ENCODE measurements at places on chromosomes 5 and 9.

- H3K4me3 ChIP-seq, result no peak overlapping the region
- no peak overlapping the region for H3K27ac ChIP-seq
- peaks cover 7% of the 10 kb centered on the region for H3K27me3 ChIP-seq
- DNase-seq, result no peak
- no peaks in the 10 kb centered on the region for H3K36me3 ChIP-seq
- peaks cover 6% of the 10 kb centered on the region for H3K4me1 ChIP-seq
These were observed 5.8 kb upstream of the ENTPD8 start for GRCh38 chr9:137446851-137447471.

- no peaks in the 10 kb centered on the region for H3K36me3 ChIP-seq
- H3K4me1 ChIP-seq, result peaks cover 10% of the 10 kb centered on the region
- H3K27ac ChIP-seq, result no peak overlapping the region
- no peak overlapping the region for H3K4me3 ChIP-seq
These were observed 366.5 kb downstream of the SLCO4C1 start for GRCh38 chr5:101929628-101930027.

DNA sequence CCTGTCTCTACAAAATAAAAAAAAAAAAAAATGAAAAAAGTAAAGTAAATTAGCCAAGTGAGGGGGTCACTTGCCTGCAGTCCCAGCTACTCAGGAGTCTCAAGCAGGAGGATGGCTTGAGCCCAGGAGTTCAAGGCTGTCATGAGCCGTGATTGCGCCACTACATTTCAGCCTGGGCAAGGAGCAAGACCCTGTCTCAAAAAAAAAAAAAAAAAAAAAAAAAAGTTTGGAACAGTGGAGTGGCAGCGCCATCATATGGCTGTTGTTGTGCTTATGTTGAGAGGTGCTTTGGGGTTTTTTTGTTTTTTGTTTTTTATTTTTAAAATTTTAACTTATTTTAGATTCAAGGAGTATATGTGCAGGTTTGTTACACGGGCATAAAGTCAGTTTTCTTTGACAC, 3.6 kb downstream of the BRIX1 start:
- no peak overlapping the region for H3K27ac ChIP-seq
- DNase-seq, result no peak
- H3K27me3 ChIP-seq, result no peaks in the 10 kb centered on the region
- H3K4me1 ChIP-seq, result peaks cover 22% of the 10 kb centered on the region
- H3K36me3 ChIP-seq, result peaks cover 8% of the 10 kb centered on the region

- H3K27me3 ChIP-seq, result no peaks in the 10 kb centered on the region
- H3K36me3 ChIP-seq, result peaks cover 31% of the 10 kb centered on the region
- no peak overlapping the region for H3K4me3 ChIP-seq
- no peak overlapping the region for H3K27ac ChIP-seq
These were observed 31.4 kb downstream of the CTNNA1 start for GRCh38 chr5:138784590-138784989.

DNA sequence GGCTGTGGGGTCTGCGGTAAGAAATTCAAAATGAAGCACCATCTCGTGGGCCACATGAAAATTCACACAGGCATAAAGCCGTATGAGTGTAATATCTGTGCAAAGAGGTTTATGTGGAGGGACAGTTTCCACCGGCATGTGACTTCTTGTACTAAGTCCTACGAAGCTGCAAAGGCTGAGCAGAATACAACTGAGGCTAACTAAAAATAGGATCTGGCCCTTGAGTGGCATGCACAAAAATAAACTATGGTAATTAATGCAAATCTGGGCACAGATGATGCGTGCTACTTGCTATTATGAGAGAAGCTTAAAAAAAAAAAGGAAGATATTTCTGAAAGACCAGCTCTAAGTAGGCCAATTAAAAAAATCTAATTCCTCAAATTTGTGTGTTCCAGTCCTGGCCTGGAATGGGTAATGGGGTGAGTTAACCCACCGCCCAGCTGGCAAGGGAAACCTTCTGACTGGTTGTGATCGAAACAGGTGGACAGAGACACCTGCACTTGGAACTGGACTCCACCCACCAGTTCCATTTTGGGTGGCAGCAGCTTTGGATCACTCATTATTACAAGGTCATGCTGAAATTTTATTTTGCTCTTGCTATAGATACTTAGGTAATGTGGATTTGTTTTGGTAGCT, 26.6 kb upstream of the ZBTB34 start:
- H3K36me3 ChIP-seq, result peaks cover 17% of the 10 kb centered on the region
- H3K4me3 ChIP-seq, result no peak overlapping the region
- H3K27ac ChIP-seq, result no peak overlapping the region
- no peaks in the 10 kb centered on the region for H3K27me3 ChIP-seq
- no peak for DNase-seq

DNA sequence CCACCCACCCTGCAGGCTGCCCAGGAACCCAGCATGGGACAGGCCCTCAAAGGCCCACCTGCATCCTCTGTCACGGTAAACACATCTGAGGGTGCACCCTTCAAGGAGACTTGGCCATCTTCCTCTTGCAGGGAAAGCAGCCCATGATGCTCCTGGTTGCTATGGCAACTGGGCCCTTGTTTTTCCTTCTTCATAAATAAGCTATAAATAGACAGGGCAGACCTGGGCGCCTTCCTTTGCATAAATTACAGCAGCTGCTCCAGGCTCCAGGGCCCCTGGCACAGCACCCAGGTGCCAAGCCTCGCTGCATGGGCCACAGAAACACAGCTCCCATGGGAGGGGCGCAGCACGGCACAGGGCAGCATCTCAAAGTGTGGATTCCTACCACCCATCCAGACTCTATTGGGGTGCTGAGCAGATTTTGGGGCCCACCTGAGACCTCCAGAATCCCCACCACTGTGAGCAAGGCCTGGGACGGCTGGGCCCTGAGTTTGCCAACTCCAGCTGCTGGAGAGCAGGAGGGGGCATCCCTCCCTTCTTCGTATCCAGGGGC, 5.8 kb upstream of the PSMB7 start:
- no peak for DNase-seq
- peaks cover 19% of the 10 kb centered on the region for H3K27me3 ChIP-seq
- H3K27ac ChIP-seq, result no peak overlapping the region
- H3K4me1 ChIP-seq, result no peaks in the 10 kb centered on the region

DNA sequence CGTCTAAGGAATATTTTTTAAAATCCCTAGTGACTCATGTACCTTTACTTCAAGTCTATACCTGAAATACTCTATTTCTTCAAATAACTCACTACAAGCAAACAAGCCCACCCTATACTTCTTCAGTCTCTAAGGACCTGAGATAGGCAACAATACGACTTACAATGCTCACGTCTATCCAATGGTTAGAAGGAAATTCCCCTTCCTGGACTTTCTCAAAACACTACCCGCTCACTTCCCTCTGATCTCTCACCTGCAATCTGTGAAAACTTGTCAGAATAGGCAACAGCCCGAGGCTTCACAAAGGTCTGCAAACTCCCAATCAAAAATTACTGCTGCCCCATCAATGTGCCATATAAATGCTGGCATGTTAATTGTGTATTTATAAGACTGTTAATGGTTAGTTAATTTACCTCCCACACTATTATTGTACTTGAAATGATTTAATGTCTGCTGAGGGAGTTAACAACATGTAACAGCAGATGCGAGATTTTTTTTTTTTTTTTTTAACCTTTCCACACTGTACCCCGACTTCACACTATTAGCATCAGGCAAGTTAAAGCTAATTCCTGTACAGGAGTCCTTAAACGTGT, 27.3 kb downstream of the MAPKAP1 start:
- no peak overlapping the region for H3K4me3 ChIP-seq
- H3K27me3 ChIP-seq, result no peaks in the 10 kb centered on the region
- peaks cover 6% of the 10 kb centered on the region for H3K4me1 ChIP-seq

DNA sequence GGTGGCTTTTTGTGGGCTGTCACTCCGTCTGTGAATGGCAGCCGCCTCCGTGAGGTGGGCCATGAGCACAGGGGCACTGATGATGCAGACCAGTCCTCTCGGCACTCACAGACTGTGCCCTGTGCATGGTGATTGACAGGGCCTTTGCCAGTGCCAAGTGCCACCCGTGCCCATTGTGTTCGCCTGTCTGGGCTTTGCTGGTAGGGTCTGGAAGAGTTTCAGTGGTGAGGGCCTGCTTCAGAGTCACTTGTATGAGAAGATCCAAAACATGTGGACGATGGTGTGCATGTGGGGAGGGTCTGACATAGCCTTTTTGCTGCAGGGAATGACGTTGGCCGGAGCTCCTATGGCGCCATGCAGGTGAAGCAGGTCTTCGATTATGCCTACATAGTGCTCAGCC, 34.9 kb downstream of the TENT4A start:
- no peaks in the 10 kb centered on the region for H3K27me3 ChIP-seq
- H3K4me3 ChIP-seq, result no peak overlapping the region
- no peak for DNase-seq
- H3K4me1 ChIP-seq, result no peaks in the 10 kb centered on the region

GRCh38 chr5:171261904-171262303, 47.1 kb upstream of the TLX3 start:
- no peaks in the 10 kb centered on the region for H3K4me1 ChIP-seq
- H3K4me3 ChIP-seq, result no peak overlapping the region
- H3K27ac ChIP-seq, result no peak overlapping the region
- H3K36me3 ChIP-seq, result no peaks in the 10 kb centered on the region
- H3K27me3 ChIP-seq, result no peaks in the 10 kb centered on the region

GRCh38 chr9:78812665-78813064, 515.7 kb downstream of the PSAT1 start:
- H3K4me1 ChIP-seq, result peaks cover 6% of the 10 kb centered on the region
- no peak for DNase-seq
- H3K4me3 ChIP-seq, result no peak overlapping the region

DNA sequence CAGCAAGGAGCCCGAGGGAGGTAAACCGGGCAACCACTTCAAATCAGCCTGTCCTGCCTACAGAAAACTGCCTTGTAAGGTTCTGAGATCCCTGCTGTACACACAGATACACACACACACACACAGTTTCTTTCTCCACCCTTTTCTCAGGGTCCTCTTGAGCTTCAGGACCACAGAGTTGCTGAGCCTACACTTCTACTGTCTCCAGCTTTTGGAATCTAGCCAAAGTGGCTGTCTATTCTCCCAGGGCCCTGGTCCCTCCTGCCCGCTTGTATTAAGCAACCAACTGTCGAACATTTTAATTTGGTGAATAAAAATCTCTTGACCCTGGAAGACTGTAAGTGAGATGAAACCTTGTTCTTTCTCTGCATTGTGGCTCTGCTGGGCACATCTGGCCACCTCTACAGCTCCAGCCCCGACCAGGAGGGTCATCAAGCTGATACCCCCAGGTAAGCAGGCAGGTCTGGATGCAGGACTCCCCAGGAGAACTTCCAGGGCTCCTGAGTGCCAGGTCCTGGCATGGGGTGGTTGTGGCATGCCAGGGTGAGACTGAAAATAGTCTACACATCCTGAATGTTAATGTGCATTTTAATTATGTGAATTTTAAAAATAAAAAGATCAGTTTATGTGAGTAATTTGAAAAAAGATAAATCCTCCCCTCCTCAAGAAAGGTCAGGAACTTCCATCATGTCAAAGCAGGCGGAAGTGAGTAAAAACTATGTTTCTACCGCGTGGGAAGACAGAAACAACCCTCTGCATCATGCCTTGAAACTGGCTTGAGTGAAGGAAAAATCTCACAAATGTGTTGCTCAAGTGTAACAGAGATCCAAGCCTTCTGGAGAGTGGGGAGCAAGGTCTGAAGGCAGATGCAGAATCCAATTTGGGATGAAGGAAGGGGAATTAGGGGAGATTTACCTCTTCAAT, 15.0 kb upstream of the S1PR3 start:
- no peaks in the 10 kb centered on the region for H3K4me1 ChIP-seq
- no peak overlapping the region for H3K27ac ChIP-seq
- H3K36me3 ChIP-seq, result peaks cover 2% of the 10 kb centered on the region
- no peak for DNase-seq
- H3K4me3 ChIP-seq, result no peak overlapping the region
- peaks cover 20% of the 10 kb centered on the region for H3K27me3 ChIP-seq

DNA sequence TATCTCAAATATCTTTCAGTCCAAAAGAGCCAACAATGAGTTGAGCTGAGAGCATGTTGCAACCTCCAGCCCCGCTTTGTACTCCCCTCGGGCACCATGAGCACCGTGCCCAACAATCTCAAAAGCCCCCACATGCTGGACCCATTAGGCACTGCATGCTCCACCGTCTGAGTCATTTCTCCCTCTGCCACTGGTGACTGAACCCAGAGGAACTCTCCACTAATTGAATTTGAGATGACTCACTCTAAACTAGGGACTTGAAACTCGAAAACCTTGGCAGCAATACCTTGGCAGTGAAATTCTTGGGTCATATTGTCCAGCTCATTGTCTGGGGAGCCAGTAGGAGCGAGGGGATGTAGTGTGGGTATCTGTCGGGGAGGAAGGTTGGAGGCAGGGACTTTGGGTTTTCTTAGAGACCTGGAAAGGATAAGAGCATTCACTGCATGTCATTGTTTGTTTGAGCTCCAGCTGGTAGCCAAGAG, 49.9 kb upstream of the SLIT3 start:
- peaks cover 6% of the 10 kb centered on the region for H3K27me3 ChIP-seq
- H3K4me3 ChIP-seq, result no peak overlapping the region
- H3K27ac ChIP-seq, result no peak overlapping the region

DNA sequence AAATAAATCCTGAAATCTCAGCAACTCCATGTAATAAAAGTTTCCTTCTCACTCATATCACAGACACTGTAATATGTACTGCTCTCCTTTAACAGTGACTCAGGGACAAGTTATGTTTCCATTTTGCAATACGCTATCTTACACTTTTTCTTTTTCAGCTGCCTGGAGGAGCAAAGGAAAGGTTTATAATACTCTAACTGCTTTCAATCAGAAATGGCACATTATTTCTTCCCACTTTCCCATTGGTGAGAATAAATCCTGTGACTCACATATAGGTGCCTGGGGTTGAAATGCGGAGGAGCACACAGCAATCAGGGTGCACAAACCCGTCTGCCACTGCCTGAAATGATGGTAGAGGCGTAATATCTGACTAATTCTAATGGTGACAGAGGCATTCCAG, 186.6 kb downstream of the HINT1 start:
- no peak for DNase-seq
- H3K4me3 ChIP-seq, result no peak overlapping the region
- no peak overlapping the region for H3K27ac ChIP-seq
- H3K4me1 ChIP-seq, result peaks cover 14% of the 10 kb centered on the region
- no peaks in the 10 kb centered on the region for H3K36me3 ChIP-seq

GRCh38 chr5:57937501-57938173, 455.0 kb upstream of the ACTBL2 start:
- no peak for DNase-seq
- no peaks in the 10 kb centered on the region for H3K36me3 ChIP-seq
- H3K27ac ChIP-seq, result no peak overlapping the region
- H3K4me1 ChIP-seq, result peaks cover 5% of the 10 kb centered on the region
- H3K4me3 ChIP-seq, result no peak overlapping the region

All from progenitor cell of endocrine pancreas (in vitro differentiated cells).